ENCODE measurements at places on chromosomes 12 and 14.

- DNase-seq, result peak; percentile 79
Measured at GRCh38 chr12:89768586-89769482, 60.2 kb upstream of the ATP2B1 start.

DNA sequence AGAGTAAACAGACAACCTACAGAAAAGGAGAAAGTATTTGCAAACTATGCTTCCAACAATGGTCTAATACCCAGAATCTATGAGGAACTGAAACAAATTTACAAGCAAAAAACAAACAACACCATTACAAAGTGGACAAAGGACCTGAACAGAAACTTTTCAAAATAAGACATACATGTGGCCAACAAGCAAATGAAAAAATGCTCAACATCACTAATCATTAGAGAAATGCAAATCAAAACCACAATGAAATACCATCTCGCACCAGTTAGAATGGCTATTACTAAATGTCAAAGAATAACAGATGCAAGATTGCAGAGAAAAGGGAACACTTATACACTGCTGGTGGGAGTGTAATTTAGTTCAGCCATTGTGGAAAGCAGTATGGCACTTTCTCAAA, 125.8 kb downstream of the C12orf42 start:
- no peak for DNase-seq

DNA sequence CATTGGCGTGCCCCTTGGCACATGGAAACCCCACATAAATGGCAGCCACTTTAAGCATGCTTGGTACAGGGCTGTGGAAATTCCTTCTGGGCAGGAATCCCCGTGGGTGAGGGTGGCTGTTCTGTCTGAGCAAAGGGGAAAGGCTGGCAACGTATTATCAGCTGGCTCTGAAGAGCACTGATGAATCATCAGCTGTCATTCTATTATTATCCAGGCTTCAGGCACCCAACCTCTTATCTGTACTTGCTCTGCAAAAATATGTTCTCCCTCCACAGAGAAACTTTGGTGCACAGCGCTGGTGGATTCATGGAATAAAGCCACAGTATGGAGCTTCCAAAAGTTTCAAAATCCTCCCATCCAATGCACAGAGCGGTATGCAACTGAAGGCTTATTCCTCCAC, 167.1 kb downstream of the TBX5 start:
- DNase-seq, result no peak

GRCh38 chr12:82504409-82504808, 146.1 kb downstream of the METTL25 start:
- no peak for DNase-seq

- no peak for DNase-seq
Measured at GRCh38 chr14:89461256-89461655, 44.2 kb upstream of the FOXN3 start.

DNA sequence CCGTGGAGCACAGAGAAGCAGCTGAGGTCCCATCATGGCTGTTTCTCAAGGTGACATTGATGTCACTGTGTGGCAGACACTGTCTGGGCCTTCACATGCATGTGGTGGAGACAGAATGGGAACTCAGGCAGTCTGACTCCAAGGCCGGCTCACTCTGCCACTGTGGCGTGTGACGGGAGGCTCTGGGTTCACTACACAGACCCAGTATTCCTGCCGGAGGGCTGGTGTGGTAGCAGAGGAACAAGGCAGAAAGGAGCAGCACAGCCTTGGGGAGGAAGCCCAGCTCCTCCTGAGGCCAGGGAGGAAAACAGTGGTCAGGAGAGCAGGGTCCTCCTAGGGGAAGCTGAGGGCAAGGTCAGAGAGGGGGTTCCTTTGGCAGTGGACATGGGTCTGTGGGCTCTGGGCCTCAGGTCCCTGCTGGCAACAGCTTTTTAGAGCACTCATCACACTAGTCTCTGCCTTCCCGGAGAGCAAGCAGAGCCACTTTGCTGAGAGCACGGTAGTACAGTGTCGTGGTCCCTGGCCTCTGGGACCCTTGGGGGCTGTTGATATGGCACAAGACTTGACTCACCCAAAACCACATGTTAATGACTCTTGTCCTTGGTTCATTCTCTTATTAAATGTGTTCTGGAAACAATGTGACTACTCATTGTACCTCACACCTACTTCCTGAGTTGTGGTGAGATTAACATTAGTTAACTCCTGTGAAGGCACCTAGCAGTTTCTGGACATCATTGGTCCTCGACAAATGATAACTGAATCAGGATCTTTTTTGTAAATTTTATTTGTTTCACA, 21.3 kb downstream of the DCAF4 start:
- no peak for DNase-seq

DNA sequence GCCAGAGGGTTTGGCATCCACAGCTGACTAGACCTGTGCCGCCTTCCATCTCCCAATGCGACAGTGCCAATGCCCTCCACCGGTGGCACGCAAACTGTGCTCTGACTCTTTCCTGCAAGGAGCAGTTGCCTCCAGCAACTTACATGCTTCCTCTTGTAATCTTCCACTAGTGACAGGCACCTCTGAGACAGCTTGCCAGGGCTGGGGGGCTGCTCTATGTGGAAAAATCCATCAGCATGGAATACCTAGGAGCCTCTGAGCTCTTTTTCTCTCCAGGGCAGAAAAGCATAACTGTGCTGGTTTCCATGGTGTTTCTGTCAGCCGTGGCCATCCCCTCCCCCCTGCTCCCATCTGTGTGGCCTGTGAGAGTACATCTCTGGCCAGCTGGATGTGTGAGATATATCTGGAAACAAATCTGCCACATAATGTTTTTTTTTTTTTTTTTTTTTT, 110.6 kb downstream of the MYRFL start:
- no peak for DNase-seq

DNA sequence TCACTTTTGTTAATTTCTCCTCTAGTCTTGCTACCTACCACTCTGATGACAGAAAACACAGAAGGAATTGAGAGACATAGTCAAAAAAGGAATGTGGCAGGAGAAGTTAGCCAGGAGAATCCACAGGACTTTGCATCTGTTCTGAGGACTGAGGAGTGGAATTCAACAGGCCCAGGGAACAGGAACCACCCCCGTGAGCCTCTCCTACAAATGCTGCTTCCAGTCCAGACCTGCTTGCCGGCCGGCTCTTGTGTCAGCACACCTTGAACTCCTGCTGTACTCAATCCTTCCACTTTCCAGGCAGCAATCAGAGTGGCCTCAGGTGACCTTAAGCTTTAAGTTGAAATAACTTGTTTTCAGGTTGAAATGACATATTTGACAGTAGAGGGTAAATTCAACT, 903.1 kb downstream of the BCL11B start:
- no peak for DNase-seq

DNA sequence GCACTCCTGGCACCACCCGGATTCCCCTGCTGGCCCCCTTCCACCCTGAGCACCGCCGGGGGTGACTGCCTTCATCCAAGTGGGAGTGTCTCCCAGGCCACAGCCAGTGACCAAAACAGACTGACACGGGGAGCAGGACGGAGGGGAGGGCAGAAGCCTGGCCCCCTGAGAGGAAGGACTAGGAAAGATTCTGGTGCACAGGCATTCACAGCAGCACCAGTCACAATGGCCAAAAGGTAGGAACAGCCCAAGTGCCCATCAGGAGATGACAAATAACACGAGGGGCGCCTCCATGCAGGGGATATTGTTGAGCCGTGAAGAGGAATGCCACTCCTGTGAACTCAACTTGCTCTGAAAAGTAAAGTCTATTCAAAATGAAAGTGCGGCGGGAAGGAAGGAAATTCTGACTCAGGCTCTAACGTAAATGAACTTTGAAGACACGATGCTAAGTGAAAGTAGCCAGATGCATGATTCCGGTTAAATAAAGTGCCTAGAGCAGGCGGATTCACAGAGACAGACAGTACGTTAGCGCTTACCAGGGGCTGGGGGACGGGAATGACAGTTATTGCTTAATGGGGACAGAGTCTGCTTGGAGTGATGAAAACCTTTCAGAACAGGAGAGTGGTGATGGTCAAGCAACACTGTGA, 146.1 kb upstream of the NCOR2 start:
- DNase-seq, result no peak

GRCh38 chr14:95623195-95623594, 63.0 kb upstream of the TCL1B start:
- no peak for DNase-seq

GRCh38 chr12:68633614-68634558, 23.2 kb downstream of the RAP1B start:
- DNase-seq, result no peak

- DNase-seq, result no peak
Measured at GRCh38 chr14:91299121-91300115, 54.9 kb upstream of the GPR68 start.

- DNase-seq, result no peak
Measured at GRCh38 chr14:74506411-74506851, 12.9 kb downstream of the ISCA2 start.

DNA sequence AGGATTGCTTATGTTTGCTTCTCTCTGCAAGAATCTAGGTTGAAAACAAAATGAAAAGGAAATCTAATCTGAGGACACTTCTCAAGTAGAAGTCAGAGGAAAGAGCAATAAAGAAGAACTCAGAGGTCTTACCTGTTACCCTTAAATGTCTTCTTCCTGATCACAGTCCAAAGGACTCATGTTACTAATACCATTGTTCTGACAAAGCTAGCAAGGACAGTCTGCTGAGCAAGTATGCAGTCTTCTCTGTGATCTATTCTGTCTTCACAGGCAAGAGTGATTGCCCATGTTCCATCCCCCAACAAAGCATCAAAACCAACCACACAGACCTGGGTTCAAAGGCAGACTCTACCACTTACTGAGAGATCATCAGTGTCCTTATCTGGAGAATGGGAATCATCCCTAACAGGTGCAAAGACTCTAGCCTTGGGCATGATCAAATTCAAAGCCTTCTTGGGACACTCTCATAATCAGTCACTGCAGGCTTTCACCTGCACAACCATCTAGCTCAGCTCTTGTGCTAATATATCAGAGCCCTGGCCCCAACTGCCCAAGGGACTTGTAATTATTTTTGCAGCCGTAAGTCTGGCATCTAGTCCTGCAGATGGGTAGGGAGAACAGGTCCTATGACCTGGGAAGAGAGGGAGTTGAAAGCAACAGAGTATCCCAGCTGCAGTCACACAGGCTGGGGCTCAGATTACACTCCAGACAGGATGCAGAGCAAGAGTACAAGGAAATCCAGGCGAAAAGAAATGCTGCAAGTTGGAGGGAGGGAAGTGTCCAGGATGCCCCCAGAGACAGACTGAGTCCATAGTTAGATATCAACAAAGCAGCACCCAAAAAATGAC, 97.9 kb upstream of the NUDT4 start:
- no peak for DNase-seq

- DNase-seq, result no peak
Measured at GRCh38 chr12:85807730-85808129, 28.5 kb downstream of the RASSF9 start.

- no peak for DNase-seq
Measured at GRCh38 chr12:103707446-103707845, 120.4 kb downstream of the STAB2 start.

DNA sequence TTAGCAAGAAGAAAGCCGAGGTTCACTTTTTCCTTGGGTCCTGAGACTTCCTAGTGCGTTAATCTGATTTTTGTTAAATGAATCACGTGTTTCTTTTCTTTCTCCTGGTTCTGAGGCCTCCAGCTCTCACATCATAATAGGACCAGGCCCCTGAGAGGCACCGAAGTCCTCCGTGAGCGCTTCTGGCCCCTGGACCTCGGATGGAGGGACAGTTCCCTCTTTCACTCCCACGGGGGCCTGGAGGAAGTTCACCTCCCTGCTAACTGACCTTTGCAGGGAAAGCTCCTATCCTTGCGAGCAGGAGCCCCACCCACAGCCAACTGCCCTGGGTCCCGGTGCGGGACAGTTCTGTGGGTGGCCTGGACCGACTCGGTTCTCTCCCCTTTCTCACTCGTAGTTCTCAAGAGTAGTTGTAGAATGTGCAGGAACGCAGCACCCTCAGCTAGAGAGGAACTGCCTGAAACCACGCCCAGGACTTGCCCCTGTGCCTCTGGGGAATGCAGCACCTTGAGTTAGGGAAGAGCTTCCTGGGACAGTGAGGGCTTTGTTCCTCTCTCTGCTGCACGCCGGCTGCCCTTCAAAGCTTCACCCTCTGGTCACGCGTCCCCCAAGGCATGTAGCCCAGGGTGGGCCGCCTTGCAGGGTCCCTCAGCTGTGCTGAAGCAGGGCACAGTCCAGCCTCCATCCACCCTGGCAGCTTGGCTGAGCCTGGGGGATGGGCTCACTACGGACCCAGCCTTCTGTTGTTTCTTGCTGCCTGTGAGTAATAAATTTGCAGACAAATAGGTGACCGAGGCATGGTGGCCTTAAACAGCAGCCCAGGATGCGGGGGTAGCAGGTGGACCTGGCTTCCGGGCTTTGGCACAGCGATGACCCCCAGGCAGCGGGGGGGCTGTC, 264.6 kb downstream of the ADGRD1 start:
- DNase-seq, result no peak

DNA sequence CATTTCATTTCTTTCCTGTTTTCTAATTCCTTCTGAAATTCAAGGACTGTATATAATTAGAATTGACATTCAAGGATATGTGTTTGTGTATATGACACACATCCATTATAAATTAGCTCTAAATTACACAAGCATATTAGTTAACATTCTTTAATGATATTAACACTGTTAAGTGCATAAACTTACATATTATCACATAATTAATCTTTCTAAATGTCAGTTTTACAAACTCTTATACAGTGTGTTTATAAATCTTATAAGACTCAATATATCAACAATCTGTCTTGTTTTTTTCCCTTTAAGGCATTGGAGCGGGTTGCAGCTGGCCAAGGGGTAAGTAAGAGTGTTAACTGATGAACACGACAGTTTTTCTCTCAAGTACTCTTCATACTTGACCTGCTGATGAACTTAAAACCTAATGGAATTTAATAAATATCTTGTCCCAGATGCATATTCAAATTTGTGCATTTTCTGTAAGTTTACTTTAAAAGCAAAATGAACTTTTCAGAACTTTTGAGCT, 76.1 kb downstream of the METTL25 start:
- DNase-seq, result no peak

DNA sequence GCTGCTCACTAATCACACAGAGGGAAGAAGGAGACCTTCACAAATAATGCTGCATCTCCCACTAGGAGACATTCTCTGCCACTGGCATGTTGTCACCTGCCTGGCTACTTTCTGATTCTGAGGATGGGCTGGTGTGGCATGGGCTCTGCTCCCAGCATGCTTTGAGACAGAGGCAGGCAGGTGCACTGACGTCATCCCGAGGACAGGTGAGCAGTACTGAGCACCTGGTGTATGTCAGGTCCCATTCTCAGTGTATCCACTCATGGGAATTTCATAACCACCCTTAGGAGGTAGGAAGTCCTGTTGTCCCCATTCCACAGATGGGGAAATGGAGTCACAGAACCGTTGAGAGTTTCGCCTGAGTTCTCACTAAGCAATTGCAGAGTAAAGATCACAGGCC, 597.9 kb downstream of the VRK1 start:
- DNase-seq, result no peak

- DNase-seq, result no peak
Measured at GRCh38 chr12:29533815-29534489, 36.5 kb upstream of the OVCH1 start.

GRCh38 chr14:21734457-21735074, 60.9 kb upstream of the OR4E1 start:
- no peak for DNase-seq

DNA sequence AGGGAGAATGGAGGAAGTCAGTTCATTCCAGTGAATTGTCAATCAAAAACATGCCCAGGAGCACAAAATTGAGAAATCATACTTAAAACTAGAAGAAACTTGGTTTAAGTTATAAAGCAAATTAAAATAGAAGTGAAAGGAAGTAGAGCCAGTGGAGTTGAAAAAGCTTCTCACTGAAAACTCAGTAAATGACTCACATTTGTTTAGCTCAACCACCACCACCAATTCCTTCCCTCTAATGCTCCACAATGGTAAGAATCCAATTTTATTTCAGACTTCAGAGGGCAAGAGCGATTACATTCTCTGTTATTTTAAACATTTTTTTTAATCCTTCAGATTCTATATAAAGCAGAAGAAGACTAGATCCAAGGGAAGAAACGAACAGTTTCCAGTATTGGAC, 19.4 kb downstream of the UTP20 start:
- no peak for DNase-seq
